ENCODE measurements at places on chromosomes 2 and 18. TPM values are rescaled to one million over a fixed set of nuclear protein-coding genes. Genes with fewer than 3 reads are reported as not detected.

The CDH7 gene
- not detected for total RNA-seq

The HOXD12 gene
- not detected for total RNA-seq

The SLC30A3 gene
- total RNA-seq = not detected

The FBLN7 gene
- not detected for total RNA-seq

The KIF3C gene
- total RNA-seq = 13.1 TPM

The TNFAIP6 gene
- 56.5 TPM for total RNA-seq

The TMEM87B gene
- 35.8 TPM for total RNA-seq

The COL6A3 gene
- 1,153 TPM for total RNA-seq

The ABCB11 gene
- not detected for total RNA-seq

The GCKR gene
- total RNA-seq = not detected

The ASB18 gene
- not detected for total RNA-seq

The PSMA8 gene
- not detected for total RNA-seq

The UCN gene
- total RNA-seq = not detected

The KLHL41 gene
- total RNA-seq = 0.35 TPM

The GALNT13 gene
- total RNA-seq = 0.18 TPM

The SOCS6 gene
- 21.6 TPM for total RNA-seq

The MYO5B gene
- total RNA-seq = not detected

The SLC23A3 gene
- total RNA-seq = not detected

The L3MBTL4 gene
- not detected for total RNA-seq

The EPG5 gene
- 38.3 TPM for total RNA-seq

The TTR gene
- total RNA-seq = not detected

The GKN1 gene
- not detected for total RNA-seq

The PKDCC gene
- total RNA-seq = 63.1 TPM

The OBSL1 gene
- 52.1 TPM for total RNA-seq

The ICOS gene
- not detected for total RNA-seq

The PLEKHH2 gene
- total RNA-seq = 4.8 TPM

The CNOT9 gene
- 58.8 TPM for total RNA-seq

The PDCD1 gene
- total RNA-seq = not detected
